Cerebellum (tissue), 4 donors: ENCODE measurements at places on chromosomes 2 and 18. TPM values are rescaled to one million over a fixed set of nuclear protein-coding genes. Genes with fewer than 3 reads are reported as not detected.

- no peak for DNase-seq
Observed at GRCh38 chr18:75349668-75350511, 77.6 kb downstream of the SMIM21 start.

GRCh38 chr2:138238908-138239307 lies 262.7 kb upstream of the SPOPL start:
- no peak for DNase-seq

DNA sequence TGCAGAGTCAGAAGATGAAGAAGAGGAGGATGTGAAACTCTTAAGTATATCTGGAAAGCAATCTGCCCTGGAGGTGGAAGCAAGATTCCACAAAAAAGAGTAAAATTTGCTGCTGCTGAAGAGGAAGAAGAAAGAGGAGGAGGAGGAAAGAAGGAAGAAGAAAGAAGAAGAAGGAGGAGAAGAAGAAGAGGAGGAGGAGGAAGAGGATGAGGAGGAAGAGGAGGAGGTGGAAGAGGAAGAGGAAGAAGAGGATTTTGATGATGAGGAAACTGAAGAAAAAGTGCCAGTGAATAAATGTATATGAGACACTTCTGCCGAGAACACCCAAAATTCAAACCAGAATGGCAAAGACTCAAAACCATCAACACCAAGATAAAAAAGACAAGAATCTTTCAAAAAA lies 20.9 kb upstream of the TAF4B start:
- no peak for DNase-seq

GRCh38 chr18:32919799-32920198 lies 147.0 kb upstream of the KLHL14 start:
- DNase-seq: no peak

SOX11 gene
- total RNA-seq: 146 TPM

RAB17 gene
- total RNA-seq: 0.36 TPM

DNA sequence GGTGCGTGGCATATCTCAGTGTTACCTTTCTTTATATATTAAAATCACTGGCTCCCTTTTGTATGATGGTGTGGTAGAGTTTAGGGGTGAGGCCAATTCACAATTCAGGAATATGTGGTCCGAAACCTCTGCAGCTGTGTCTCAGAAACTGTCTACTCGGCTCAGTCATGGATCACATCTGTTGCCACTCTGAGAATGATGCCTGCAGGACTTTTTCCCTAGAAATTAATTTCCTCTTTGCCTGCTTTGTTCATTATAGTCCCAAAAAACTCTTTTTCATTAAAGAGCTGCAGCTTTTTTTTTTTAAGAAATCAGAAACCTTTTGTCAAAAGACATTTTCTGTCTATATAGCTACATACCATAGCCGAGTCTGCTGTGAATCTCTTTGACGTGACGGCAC lies 104.9 kb upstream of the NFATC1 start:
- no peak for DNase-seq

- no peak for DNase-seq
Observed at GRCh38 chr2:24985511-24985910, 13.8 kb upstream of the DNAJC27 start.

DNA sequence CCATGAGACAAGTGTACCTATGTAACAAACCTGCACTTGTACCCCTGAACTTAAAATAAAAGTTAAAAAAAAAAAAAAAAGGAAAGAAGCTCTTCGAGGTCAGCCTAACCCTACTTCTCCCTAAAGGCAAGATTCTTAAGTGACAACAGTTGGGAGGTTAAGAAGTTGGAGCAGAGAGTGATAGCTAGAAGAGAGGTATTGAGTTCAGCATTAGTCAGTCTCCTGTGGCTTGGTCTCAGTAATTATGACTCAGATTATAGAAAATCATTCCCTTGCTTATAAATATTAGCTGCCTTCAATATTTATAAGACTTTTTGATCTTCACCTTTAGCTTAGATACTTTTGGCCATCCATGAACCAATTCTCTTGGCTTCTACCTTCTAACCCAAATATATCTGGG lies 926.8 kb upstream of the SLC39A10 start:
- DNase-seq: no peak

RASGRP3 gene
- total RNA-seq: 9.3 TPM

CCDC148 gene
- total RNA-seq: 13.5 TPM

GRCh38 chr2:157304811-157305722 lies 20.6 kb downstream of the ERMN start:
- peak; percentile 26 for DNase-seq

DNA sequence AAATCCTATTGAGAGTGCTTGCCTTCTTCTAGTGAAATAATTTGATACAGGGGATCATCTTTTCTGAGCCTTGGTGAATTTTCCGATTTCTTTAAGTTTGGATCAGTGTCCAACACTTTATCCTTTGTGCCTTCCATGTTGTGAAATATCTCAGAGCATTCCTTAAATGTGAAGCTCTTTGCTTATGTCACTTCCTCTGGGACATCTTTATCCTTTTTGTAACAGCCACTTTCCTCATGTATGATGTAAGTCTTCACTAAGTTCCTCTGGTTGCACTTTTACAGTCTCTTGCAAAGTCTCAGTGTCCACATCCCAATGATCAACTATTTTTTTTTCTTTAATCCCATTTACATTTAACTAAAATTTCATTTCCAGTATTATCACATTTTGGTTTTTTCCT lies 254.2 kb downstream of the EN1 start:
- DNase-seq: no peak

- DNase-seq: no peak
Observed at GRCh38 chr2:230155359-230155758, 64.4 kb downstream of the SP110 start.

GRCh38 chr2:2188941-2189340 lies 142.1 kb downstream of the MYT1L start:
- DNase-seq: peak; percentile 59

GRCh38 chr2:219541611-219542180 lies 1.9 kb downstream of the CHPF start:
- DNase-seq: peak; percentile 85

- DNase-seq: no peak
Observed at GRCh38 chr2:172234716-172235691, 132.3 kb upstream of the DLX2 start.

DNA sequence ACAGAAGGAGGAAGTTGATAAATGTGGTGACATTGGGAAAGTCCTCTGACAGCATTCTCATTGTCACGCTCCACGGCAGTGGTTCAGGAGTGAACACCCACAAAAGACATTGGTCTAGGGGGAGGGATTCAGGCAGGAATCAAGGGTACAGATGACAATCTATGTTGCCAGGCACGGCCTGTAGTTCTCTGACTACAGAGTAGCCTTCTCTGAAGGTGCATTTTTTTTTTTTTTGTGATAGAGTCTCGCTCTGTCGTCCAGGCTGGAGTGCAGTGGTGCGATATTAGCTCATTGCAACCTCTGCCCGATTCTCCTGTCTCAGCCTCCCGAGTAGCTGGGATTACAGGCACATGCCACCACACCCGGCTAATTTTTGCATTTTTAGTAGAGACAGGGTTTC lies 7.4 kb upstream of the MOB1A start:
- no peak for DNase-seq

GRCh38 chr18:23121133-23121532 lies 14.2 kb upstream of the CABLES1 start:
- DNase-seq: no peak

DNA sequence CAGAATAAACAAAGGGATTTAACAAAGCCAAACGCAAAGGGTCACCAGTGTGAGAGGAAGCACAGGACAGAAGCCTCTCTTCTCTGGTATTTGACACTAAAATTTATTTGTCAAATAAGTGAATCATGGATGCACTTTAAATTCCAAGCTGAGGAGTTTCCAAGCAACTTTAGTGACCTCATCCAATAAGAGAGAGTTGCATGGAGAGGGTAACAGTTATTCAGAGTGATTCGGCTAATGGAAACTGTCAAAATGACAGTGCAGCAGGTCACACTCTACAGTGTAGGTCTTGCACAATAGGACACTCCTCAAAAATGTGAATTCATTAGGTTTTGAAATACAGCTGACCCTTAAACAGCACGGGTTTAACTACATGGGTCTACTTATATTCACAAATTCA lies 103.9 kb upstream of the ACVR1C start:
- DNase-seq: no peak

SH2D6 gene
- 0.54 TPM for total RNA-seq

DNA sequence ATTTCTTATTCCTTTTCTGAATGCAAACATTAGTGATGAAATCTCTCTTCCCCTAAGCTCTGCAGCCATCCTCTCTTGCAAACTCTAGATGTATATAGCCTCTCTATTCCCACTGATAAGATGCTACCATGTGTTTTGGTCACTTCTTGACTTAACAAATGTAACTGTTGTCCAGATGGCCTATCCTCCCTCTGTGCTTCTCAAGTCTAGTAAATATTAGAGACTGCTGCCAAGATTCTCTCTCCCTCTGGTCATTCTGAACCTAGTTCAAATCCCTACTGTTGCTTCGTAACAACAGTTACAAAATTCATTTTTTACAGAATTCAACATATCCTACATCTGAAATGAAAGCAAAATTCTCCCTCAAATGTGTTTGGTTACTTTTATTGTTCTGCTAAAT lies 156.6 kb downstream of the TXNL1 start:
- DNase-seq: peak; percentile 7

GRCh38 chr2:10000541-10000940 lies 42.8 kb upstream of the KLF11 start:
- no peak for DNase-seq

VWC2L gene
- total RNA-seq: 4.3 TPM

- DNase-seq: no peak
Observed at GRCh38 chr2:41933585-41934320, 114.1 kb upstream of the PKDCC start.
